ENCODE measurements at places on chromosomes 3 and 15. TPM values are rescaled to one million over a fixed set of nuclear protein-coding genes. Genes with fewer than 3 reads are reported as not detected.

TRIP4 gene
- total RNA-seq, result 13.1 TPM

EPHA3 gene
- total RNA-seq, result 3.5 TPM

BAHD1 gene
- 16.2 TPM for total RNA-seq

EPHB1 gene
- 1.1 TPM for total RNA-seq

APH1B gene
- total RNA-seq, result 7.1 TPM

SAMMSON gene
- total RNA-seq, result not detected

CHRD gene
- total RNA-seq, result 7.8 TPM

ABI3BP gene
- 28.8 TPM for total RNA-seq

ANKRD34C gene
- total RNA-seq, result not detected

MED12L gene
- total RNA-seq, result 0.67 TPM

MEGF11 gene
- not detected for total RNA-seq

Measured in Right ventricle myocardium superior (tissue), 1 donor.